ENCODE measurements at places on chromosomes 6 and 20. TPM values are rescaled to one million over a fixed set of nuclear protein-coding genes. Genes with fewer than 3 reads are reported as not detected.

CCN2 gene
- total RNA-seq = 373 TPM

SLC24A3 gene
- total RNA-seq = not detected

ADGB gene
- total RNA-seq = not detected

PTCHD4 gene
- total RNA-seq = not detected

IYD gene
- 0.92 TPM for total RNA-seq

IER3 gene
- 458 TPM for total RNA-seq

FOXQ1 gene
- 51.0 TPM for total RNA-seq

PPP1R3G gene
- 0.20 TPM for total RNA-seq

SLC22A16 gene
- not detected for total RNA-seq

PSMA7 gene
- 518 TPM for total RNA-seq

OOEP gene
- total RNA-seq = 7.0 TPM

ZBP1 gene
- 2.9 TPM for total RNA-seq

CST9L gene
- total RNA-seq = not detected

MGME1 gene
- total RNA-seq = 10.5 TPM

MYL9 gene
- total RNA-seq = 7.8 TPM

MUC22 gene
- not detected for total RNA-seq

IL17A gene
- total RNA-seq = not detected

RAET1E gene
- total RNA-seq = 0.22 TPM

DYNLT2 gene
- 2.7 TPM for total RNA-seq

PRR18 gene
- not detected for total RNA-seq

FAM83D gene
- total RNA-seq = 84.0 TPM

DNAH8 gene
- 0.05 TPM for total RNA-seq

ATXN1 gene
- total RNA-seq = 19.7 TPM

FLRT3 gene
- 4.6 TPM for total RNA-seq

CENPW gene
- 66.4 TPM for total RNA-seq

HSPA1L gene
- 4.2 TPM for total RNA-seq

TNF gene
- 0.68 TPM for total RNA-seq

Data from Calu3 (cell line).